ENCODE measurements at places on chromosomes 7 and 10.

DNA sequence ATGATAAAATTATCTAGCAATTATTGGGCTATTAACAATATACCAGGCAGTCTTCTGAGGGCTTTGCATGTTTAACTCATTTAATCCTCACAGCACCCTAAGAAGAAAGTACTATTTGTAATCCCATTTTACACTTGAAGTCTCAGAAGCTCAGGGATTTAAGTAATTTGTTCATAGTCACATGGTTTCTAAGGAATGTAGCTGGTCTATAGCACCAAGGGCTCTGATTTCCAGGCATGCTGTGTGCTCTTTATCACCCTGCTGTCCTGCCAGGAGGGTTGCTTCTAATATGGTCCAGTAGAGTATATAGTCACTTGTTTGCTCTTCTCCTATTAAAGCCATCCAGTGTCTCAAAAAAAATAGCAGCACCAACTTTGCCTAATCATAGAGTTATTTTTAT lies 417.2 kb downstream of the PLXDC2 start:
- no peak for DNase-seq

DNA sequence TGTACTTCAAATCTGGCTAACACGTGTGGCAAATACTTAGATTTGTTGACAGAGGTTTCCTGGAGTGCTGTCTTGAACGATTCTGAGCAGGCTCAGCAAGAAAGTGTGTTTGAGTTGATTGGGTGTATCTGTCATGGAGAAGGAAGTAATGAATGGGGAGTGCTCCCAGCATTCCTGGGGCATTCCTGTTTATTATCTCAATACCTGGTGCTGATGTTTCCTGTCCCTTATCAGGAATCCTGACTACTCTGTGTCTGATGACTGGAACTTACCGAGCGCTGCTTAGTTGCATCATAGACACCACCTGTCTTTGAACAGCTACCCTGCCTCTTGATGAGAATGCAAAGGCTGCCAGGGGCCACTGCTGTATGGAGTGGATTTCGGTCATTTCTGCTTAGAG lies 41.0 kb upstream of the TMEM248 start:
- no peak for DNase-seq

GRCh38 chr7:15837306-15837950 lies 150.9 kb upstream of the MEOX2 start:
- no peak for DNase-seq

GRCh38 chr7:30163231-30163894 lies 28.6 kb downstream of the MTURN start:
- DNase-seq, result no peak

DNA sequence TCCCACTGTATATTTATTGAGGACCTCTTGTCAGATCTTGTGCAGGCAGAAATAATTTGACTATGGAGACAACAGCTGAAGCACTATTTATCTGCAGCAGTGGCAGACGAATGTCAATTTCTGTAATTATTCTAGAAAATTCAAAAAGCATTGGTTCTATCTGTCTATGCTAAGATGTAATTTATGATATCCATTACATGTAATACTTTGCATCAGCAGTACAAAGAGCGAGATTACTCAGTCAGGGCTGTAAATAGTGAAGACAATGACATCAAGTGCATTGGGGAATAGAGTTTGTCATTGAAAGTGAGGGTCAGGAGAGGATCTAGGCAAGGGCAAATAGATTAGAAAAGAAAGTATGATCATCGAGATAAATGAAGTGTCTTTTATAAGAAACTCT lies 508.2 kb downstream of the ZWINT start:
- DNase-seq, result no peak

GRCh38 chr7:90461219-90461618 lies 8.2 kb upstream of the PTTG1IP2 start:
- DNase-seq, result no peak
